ENCODE measurements at places on chromosomes 5 and 9. TPM values are rescaled to one million over a fixed set of nuclear protein-coding genes. Genes with fewer than 3 reads are reported as not detected.

DNA sequence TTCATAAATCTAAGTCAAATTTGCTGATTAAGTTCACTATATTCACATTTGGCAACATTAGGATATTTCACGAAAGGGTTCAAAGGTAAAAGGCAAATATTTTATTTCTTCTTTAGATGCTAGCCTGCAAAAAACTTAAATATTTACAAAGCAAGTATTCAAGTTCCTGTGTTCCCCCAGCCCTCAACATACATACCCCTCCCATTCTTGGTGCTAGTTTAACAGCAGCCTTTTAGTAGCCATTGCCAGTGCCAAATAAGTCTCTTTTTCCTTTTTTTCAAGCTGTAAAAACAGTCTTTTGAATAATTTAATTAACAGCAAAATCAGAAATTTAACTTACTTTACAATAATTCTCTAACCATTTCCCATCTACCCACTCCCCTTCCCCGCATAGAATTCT is 288.5 kb upstream of the TMEM161B start:
- H3K27ac ChIP-seq, result no peak overlapping the region
- no peaks in the 10 kb centered on the region for H3K27me3 ChIP-seq
- no peak overlapping the region for H3K4me3 ChIP-seq
- no peak for DNase-seq
- no peaks in the 10 kb centered on the region for H3K4me1 ChIP-seq

DNA sequence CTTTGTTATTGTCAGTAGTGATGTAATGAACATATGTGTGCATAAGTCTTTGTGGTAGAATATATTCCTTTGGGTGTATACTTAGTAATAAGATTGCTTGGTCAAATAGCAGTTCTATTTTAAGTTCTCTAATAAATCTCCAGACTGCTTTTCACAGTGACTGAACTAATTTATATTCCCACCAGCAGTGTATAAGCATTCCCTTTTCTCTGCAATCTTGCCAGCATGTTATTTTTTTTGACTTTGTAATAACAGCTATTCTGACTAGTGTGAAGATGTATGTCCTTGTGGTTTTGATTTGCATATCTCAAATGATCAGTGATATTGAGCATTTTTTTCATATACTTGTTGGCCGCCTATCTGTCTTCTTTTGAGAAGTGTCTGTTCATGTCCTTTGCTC is 111.5 kb upstream of the CDH12 start:
- H3K27me3 ChIP-seq, result no peaks in the 10 kb centered on the region
- H3K27ac ChIP-seq, result no peak overlapping the region
- H3K4me3 ChIP-seq, result no peak overlapping the region
- H3K4me1 ChIP-seq, result no peaks in the 10 kb centered on the region
- DNase-seq, result no peak
- H3K36me3 ChIP-seq, result no peaks in the 10 kb centered on the region

GRCh38 chr9:99760421-99760820 is 61.3 kb upstream of the NR4A3 start:
- no peak for DNase-seq
- H3K36me3 ChIP-seq, result no peaks in the 10 kb centered on the region
- H3K27ac ChIP-seq, result no peak overlapping the region
- H3K27me3 ChIP-seq, result no peaks in the 10 kb centered on the region
- H3K4me1 ChIP-seq, result no peaks in the 10 kb centered on the region

GRCh38 chr5:159041444-159042198 is 58.1 kb downstream of the EBF1 start:
- H3K4me3 ChIP-seq, result no peak overlapping the region
- H3K27ac ChIP-seq, result no peak overlapping the region
- H3K27me3 ChIP-seq, result no peaks in the 10 kb centered on the region
- H3K36me3 ChIP-seq, result no peaks in the 10 kb centered on the region
- no peaks in the 10 kb centered on the region for H3K4me1 ChIP-seq

DNA sequence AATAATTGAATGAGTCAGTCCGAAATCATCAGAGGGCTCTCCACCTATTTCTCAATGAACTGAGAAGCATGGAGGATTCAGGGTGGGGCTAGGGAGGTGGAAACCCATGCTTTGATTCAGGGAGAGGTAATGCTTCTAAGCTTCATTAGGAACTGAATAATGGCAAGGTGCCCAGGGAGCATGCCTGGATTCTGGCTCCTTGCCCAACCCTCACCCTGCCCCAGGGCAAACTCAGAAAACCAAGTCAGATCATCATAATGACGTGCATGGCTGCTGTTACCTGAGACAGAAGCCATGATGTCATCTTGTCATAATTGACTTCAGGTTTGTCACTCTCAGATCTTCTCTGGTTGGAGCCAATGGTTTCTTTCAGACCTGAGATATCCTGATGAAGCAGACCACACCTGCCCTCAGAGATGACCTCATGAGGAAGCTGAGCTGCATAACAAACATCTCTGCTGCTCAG is 199.6 kb downstream of the SYK start:
- no peaks in the 10 kb centered on the region for H3K4me1 ChIP-seq
- no peak overlapping the region for H3K4me3 ChIP-seq
- no peaks in the 10 kb centered on the region for H3K27me3 ChIP-seq
- no peaks in the 10 kb centered on the region for H3K36me3 ChIP-seq
- peak overlapping the region; percentile 55 for H3K27ac ChIP-seq

DNA sequence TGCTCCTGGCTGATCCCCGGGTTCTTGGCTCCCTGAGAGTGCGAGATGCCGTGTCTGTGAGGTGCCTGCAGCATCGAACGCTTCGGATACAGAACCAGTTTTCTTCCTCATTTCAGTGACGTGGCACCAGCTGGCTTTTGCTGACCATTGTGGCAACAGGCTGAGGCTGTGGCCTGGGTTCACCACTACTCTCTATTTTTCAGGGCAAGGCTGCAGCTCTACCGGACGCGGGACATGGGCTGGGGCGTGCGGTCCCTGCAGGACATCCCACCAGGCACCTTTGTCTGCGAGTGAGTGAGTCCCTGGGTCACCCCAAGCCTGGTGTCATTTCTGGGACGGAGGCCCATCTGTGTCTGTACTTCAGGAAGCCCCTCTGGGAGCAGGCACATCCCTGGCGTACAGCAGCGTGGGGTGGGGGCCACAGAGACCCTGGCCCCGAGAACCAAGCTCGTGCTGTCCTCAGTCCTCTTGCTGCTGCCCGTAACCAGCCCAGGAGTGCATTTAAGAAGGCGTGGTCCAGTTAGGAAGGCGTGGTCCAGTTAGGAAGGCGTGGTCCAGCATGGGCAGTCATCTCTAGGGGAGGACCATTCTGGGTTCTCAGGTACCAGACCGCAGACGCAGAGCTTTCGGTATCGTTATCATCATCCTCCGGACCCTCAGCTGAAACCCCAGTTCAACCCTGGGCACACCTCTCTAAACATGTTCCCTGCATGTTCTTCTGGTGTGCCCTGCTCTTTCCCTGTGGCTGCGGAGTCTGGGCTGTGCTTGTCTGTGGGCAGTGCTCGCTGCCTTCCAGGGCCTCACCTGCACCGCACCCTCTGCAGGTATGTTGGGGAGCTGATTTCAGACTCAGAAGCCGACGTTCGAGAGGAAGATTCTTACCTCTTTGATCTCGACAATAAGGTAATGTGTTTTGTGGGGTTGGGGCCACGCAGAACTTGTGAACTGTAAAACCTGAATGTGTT is 60.1 kb upstream of the CACNA1B start:
- H3K27me3 ChIP-seq, result no peaks in the 10 kb centered on the region
- DNase-seq, result no peak
- H3K4me3 ChIP-seq, result no peak overlapping the region
- no peak overlapping the region for H3K27ac ChIP-seq
- H3K4me1 ChIP-seq, result no peaks in the 10 kb centered on the region
- H3K36me3 ChIP-seq, result peaks cover 12% of the 10 kb centered on the region

The TRUB2 gene
- total RNA-seq, result 19.8 TPM

The PCDHB16 gene
- 6.3 TPM for total RNA-seq

GRCh38 chr9:136902259-136902821 is 16.0 kb downstream of the TRAF2 start:
- no peak overlapping the region for H3K4me3 ChIP-seq
- peak; percentile 77 for DNase-seq
- H3K27ac ChIP-seq, result peak overlapping the region; percentile 93
- H3K36me3 ChIP-seq, result no peaks in the 10 kb centered on the region

- peak overlapping the region; percentile 89 for H3K27ac ChIP-seq
- H3K4me1 ChIP-seq, result peaks cover 23% of the 10 kb centered on the region
- no peaks in the 10 kb centered on the region for H3K36me3 ChIP-seq
- H3K27me3 ChIP-seq, result no peaks in the 10 kb centered on the region
- H3K4me3 ChIP-seq, result no peak overlapping the region
Measured at GRCh38 chr5:125409861-125410536, 663.6 kb upstream of the ZNF608 start.

GRCh38 chr9:87909310-87910041 is 8.3 kb upstream of the SPATA31C1 start:
- H3K4me1 ChIP-seq, result no peaks in the 10 kb centered on the region
- H3K27me3 ChIP-seq, result no peaks in the 10 kb centered on the region
- no peaks in the 10 kb centered on the region for H3K36me3 ChIP-seq
- H3K4me3 ChIP-seq, result no peak overlapping the region

The WDR38 gene
- total RNA-seq, result 0.33 TPM

GRCh38 chr5:33806738-33807442 is 84.9 kb downstream of the ADAMTS12 start:
- no peaks in the 10 kb centered on the region for H3K36me3 ChIP-seq
- H3K4me3 ChIP-seq, result no peak overlapping the region
- DNase-seq, result no peak
- H3K4me1 ChIP-seq, result no peaks in the 10 kb centered on the region
- H3K27ac ChIP-seq, result no peak overlapping the region

DNA sequence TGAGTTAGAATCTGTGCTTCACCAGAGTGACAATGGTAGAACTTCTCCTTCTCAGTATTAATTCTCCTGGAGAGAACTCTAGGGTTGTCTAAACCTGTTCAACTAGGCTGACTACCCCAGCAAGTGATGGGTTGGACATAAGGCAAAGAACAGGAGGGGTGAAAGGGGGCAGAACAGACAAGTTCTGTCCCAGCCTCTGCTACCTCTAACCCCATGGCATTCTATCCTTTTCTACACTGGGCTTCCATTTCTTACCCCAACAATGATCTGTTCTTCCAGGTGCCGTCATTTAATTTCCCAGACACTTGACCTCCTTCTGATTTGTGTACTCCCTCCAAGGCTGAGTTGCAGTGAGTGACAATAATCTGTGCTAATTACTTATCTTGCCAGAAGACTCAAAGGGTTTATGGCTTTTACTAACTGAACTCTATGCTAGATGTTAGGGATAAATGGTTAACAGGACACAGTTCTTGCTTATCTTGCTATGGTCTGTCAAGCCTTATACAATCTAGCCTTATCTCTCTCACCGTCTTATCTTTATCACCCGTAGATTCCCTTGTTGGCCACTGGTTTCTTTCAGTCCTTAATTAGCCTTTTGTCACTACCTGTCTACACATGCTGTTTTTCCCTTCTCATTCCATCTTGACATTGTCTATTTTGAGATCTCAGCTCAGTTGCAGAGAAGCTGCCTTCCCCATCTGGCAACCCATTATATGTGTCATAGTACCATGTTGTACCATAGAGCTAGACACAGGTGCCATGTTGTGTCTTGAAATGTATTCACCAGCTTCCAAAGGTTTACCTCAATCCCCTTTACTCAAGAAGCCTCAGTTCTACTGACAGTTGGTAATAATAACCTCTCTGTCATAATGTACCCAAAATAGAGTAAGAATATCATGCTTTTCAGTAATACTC is 10.0 kb upstream of the MATR3 start:
- DNase-seq, result no peak
- H3K27ac ChIP-seq, result no peak overlapping the region
- no peaks in the 10 kb centered on the region for H3K36me3 ChIP-seq
- H3K4me3 ChIP-seq, result no peak overlapping the region
- H3K27me3 ChIP-seq, result no peaks in the 10 kb centered on the region
- H3K4me1 ChIP-seq, result no peaks in the 10 kb centered on the region

DNA sequence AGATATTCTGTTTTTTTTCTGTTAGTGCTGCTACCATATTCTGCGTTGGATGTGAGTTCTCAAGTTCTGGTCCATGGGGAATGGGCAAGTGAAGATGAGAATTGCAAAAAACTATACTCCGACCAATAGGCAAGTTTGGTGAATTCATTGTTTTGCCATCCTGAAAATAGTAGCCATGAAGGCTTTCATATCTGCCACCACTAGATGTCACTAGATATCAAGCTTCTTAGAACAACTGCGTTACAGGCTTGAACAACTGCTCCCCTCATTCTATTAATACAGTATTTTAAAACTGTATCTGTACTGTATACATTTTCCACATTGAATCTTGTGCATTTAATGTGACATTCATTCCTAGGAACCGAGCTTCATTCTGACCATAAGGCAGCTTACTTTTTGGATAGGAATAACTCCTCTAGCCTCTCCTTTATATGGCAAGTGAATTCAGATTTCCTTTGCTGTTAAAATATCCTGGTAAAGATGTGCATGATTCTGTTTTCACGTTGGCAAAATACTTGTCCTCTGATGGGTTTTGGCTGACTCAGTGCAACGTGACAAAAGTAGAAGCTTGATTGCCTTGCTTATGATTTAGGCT is 163.6 kb downstream of the SREK1 start:
- H3K36me3 ChIP-seq, result no peaks in the 10 kb centered on the region
- no peak for DNase-seq

DNA sequence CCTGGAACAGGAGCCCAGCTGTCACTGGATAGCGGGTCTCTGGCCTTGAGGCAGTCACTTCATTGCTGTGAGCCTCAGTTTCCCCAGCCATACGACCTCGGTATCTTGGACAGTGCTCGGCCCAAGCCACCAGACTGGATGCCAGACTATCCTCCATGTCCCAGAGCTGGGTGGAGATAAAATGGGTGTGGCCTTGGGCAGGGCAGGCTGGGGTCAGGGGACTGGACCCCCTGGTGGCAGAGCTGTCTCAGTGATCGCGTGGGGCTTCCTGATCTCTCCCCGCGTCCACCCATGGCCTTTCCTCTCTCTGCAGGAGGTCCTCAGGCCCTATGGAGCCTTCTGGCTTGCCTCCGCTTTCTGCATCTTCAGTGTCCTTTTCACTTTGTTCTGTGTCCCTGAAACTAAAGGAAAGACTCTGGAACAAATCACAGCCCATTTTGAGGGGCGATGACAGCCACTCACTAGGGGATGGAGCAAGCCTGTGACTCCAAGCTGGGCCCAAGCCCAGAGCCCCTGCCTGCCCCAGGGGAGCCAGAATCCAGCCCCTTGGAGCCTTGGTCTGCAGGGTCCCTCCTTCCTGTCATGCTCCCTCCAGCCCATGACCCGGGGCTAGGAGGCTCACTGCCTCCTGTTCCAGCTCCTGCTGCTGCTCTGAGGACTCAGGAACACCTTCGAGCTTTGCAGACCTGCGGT is 10.0 kb downstream of the SLC2A8 start:
- no peak overlapping the region for H3K27ac ChIP-seq
- H3K4me3 ChIP-seq, result no peak overlapping the region
- DNase-seq, result no peak

DNA sequence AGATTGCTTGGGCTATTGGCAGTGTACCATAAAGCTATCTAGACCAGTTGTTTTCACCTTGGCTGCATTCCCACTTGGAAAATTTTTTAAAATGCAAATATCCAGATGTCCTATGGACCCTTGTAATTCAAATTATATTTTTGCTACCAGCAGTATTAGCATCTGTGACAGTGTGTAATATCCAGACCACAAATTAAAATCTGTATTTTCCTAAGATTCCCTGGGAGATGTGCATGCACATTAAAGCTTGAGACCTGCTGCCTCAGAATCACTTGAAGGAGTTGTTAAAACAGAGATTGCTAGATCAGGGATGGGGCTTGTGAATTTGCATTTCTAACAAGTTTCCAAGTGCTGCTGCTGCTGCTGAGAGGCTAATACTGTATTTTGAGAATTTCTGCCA is 381.2 kb upstream of the PDE4D start:
- H3K4me1 ChIP-seq, result no peaks in the 10 kb centered on the region
- no peak for DNase-seq
- no peak overlapping the region for H3K27ac ChIP-seq
- H3K36me3 ChIP-seq, result no peaks in the 10 kb centered on the region
- no peak overlapping the region for H3K4me3 ChIP-seq

The SERF1A gene
- 13.1 TPM for total RNA-seq

The PCDHA4 gene
- 5.4 TPM for total RNA-seq

GRCh38 chr5:150448952-150449516 is 505 bp downstream of the RPS14 start:
- no peak for DNase-seq
- H3K36me3 ChIP-seq, result peaks cover 19% of the 10 kb centered on the region
- peak overlapping the region; percentile 82 for H3K4me3 ChIP-seq
- H3K27me3 ChIP-seq, result no peaks in the 10 kb centered on the region
